ENCODE measurements at places on chromosomes 2 and 18. TPM values are rescaled to one million over a fixed set of nuclear protein-coding genes. Genes with fewer than 3 reads are reported as not detected.

Gene HOXD12
- not detected for polyA plus RNA-seq

Gene CCDC93
- polyA plus RNA-seq, result 17.7 TPM

Gene LYG2
- not detected for polyA plus RNA-seq

Gene TMBIM1
- 105 TPM for polyA plus RNA-seq

Gene POTEF
- polyA plus RNA-seq, result not detected

Gene ZNF892
- 1.6 TPM for polyA plus RNA-seq

Gene PCARE
- polyA plus RNA-seq, result not detected

Gene ALPG
- polyA plus RNA-seq, result not detected

Gene TUBA3E
- not detected for polyA plus RNA-seq

Gene NCKAP5
- 16.6 TPM for polyA plus RNA-seq

Gene IL1A
- 0.51 TPM for polyA plus RNA-seq

Gene KCNG2
- polyA plus RNA-seq, result 0.57 TPM

Gene OBSL1
- 35.5 TPM for polyA plus RNA-seq

- DNase-seq, result no peak
Observed at GRCh38 chr2:231117922-231118613, 6.8 kb downstream of the HTR2B start.

GRCh38 chr2:241354668-241355658, 1.1 kb upstream of the FARP2 start:
- DNase-seq, result no peak

DNA sequence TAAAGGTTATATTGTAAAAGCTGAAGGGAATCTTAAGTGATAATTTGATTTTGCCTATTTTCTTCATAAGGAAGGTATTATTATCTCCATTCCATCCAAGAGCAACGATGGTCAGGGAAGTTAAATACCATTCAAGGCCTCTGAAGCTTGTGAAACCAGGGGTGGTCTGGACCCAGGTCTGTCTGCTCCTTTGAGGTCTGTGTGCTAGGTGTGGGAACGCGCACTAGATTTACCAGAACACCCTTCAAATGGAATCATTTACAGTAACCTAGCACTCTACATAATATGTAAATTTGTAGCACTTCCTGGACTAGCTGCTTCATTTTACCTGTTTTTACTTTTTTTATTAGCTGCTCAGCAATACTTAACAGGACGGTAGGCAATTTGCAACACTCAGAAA, 6.4 kb upstream of the TRIB2 start:
- no peak for DNase-seq

DNA sequence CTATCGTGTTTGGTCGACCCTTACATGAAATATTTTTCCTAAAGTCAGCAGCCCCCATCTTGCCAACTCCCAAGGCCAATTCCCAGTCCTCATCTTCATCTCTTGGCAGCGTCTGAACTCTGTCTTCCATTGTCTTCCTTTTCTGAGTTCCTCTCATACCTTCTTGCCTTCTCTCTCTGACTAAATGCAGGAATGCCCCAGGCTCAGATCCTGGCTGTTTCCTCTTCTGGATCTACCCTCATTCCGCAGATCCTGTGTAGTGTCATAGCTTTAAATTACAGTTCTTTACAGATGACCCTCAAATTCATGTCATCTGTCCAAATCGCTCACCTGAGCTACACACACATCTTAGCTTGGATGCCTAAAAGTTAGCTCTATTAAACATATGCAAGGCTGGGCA, 94.7 kb downstream of the MMADHC start:
- no peak for DNase-seq

- no peak for DNase-seq
Observed at GRCh38 chr2:208017721-208018120, 7.6 kb downstream of the PLEKHM3 start.

- no peak for DNase-seq
Observed at GRCh38 chr2:81706856-81707255, 1402.3 kb upstream of the LRRTM1 start.

- no peak for DNase-seq
Observed at GRCh38 chr2:226869371-226869770, 33.5 kb downstream of the RHBDD1 start.

DNA sequence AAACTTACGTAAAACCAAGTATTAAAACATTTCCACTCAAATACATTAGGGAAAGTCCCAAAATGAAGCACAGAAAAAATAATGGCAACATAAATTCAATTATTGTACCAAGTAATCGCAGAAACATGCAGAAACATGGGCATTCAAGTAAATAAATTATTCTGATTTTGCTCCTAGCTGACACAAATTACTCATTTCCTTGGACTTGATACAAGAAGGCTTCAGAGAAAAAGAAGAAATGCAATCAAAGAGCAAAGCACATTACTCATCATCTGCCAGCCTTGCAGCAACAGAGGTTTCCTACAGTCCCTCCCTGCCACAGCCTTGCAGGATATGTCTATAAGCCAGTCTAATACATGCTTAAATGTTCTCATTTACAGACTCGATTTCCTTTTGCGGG, 439.8 kb upstream of the LYPD1 start:
- no peak for DNase-seq

DNA sequence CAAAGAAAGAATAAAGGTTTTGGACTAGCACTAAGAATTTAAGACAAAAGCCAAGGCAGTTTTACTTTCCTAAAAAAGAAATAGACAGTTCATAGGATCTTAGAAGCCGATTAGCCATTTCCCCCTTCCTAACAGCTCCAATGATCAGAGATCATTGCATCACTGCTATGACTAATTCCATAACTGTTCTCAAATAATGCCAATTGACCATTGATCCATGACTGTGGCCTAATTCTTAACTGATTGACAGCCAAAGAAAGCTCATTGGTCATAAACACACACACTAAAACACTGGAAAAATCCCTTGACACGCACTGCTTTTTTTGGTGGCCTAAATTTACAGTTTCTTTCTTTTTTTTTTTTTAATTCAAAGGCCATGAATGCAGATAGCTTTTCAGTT, 345.0 kb upstream of the ACVR2A start:
- DNase-seq, result no peak

- no peak for DNase-seq
Observed at GRCh38 chr2:108315444-108315934, 26.8 kb downstream of the SULT1C2 start.

GRCh38 chr18:58536534-58537271, 92.2 kb downstream of the ALPK2 start:
- no peak for DNase-seq

DNA sequence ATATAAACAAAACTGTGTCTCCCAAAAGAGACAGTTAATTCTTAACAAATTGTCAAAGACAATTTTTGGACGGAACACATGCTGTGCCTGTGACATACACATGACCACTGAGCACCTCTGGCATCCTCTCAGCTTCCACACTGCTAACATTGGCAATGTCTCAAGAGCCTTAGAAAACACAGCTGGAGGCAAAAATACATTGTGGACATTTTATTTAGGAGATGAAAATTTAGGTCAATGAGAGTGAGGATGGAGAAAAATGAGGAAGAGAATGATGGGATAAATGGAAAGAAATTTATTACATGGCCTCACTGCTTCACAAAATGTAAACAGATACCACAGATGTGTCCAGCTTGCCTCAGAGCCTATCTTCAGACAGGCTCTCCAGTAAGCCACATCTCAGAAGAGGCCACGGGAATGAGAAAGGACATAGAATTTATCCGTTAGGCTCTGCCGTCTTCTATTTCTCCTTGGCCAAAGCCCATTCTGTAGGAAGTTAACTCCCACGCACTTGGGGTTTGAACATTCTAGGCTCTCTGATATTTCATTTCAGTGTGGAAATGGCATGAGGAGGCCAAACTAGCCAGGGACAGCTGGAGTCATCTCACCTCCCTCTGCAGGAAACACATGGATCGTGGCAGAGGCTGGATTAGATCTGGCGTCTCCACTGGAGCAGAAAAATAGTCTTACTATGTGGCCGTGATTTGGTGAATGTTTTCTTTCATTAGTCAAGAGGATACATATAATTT, 519.4 kb upstream of the DSEL start:
- DNase-seq, result no peak

DNA sequence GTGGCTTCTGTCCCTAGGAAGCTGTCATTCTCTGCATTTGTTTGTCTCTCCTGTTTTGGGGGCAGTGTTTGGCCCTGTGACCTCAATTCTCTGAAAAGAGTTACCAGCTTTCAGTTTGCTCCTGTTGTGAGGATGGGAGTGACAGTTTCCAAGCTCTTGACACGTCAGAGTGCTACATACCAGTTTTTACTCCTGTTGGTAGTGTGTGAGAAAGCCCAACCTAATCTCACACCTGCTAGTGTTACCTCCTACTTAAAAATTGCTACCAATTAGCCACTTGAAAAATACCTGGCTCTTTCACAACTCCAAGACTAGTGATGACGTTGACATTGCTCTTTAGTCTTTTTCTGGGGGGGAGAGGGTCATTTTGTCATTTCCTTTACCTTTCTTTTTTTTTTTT, 14.1 kb downstream of the SKA1 start:
- no peak for DNase-seq

DNA sequence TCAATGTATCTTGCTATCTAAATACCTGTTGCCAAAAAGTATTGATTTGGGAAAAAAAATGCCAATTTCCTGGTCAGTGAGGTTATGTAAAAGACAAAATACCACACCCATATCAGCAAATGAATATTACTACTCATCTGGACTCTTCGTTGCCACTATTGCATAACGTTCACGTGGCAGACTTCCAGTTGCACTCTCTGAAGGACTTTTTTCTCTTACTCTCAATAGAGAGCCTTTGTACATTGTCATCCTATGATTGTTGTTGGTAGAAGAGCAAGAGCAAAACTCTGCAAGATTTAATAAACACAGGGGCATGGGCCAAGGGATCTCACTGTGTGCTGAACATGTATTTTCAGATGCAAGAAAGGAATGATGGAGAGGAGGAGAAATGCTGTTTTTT, 689.8 kb downstream of the MBD2 start:
- DNase-seq, result no peak

DNA sequence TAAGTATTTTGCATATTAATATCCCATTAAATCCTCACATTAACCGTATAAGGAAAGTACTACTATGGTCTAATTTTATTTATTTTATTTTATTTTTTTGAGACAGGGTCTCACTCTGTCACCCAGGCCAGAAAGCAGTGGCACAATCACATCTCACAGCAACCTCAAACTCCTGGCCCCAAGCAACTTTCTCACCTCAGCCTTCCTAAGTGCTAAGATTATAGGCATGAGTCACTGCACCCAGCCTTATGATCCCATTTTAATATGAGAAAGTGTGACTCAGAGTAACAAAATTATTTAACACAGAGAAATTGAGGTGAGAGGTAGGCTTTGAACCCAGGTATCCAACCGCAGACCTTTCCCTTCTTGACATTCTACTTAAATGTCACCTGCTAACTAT, 330.0 kb upstream of the POU3F3 start:
- no peak for DNase-seq
